Fibroblast of gingiva (primary cell): ENCODE measurements at places on chromosomes 11 and 22.
A peak's percentile ranks its signal among the peaks of the same experiment; 100 is the strongest.

DNA sequence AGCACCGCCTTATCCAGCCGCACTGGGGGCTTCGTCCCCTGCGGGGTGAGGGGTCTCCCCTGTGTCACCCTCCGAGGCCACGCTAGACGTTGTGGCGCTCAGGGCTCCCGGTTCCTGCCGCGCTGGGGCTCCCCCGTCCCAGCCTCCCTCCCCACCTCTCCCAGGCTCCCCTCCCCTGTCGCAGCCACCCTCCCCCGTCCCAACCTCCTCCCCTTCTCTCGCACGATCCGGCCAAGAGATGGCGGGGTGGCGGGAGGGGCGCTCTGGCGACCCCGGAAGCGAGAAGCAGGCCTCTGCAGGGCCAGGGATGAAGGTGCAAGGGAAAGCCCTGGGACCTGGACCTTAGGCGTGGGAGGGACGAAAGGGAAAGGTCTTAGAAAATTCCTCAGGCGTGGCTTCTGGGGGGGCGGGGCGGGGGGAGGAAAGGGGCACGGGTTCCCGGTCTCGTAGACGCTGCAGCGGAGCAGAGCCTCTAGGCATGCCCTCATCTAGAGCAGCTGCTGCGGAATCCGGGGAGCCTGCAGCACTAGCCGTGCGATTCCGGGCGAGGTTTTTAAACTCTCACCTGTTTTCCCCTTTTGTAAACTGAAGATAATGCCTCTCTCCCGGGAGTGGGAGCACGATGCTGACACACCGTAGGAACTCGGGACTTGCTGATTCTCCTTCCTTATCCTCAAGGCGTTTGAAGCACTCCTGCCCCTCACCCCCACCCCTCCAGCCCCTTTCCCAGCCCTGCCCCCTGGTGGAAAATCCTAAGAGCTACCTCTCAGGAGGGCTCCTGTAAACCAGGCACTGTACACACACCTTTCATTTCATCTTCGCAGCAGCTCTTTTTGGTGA, 14.4 kb downstream of the KCNJ5 start:
- DNase-seq: peak; percentile 3

GRCh38 chr11:69364921-69365320, 71.0 kb downstream of the MYEOV start:
- DNase-seq: peak; percentile 33

DNA sequence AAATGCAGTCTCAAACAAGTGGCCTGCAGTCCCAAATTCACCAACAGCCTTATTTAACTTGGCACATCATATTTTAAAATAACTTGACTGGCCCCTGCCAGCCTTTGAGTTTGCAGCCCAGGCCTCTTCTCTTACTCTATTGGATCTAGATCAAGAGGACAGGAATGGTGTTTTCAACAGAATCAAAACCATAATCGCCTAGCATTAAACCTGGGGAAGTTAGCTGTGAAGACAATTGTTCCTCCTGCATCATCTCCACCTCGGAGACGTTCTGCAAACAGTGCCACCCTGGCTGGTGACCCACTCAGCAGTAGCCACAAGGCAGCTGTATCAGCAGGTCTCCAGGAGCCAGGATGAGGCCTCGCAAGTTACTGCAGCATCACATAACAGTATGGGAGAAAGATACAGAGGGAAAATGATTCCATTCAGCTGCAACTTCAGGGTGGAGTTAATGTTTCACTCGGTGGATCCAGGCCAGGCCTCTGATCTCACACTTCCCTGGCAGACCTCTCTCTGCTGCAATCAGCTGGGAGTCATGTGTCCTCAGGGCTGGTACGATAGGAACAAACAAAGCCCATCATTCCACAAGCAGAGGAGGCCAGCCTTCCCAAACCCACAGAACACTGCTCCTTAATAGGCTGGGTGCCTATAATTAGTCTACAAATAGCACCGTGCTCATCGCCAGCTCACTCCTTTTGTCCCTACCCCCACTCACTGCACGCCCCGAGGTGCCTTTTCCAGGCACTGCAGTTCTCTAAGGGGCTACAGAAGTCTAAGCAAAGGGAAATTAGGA, 18.6 kb upstream of the SCN2B start:
- DNase-seq: peak; percentile 68

- DNase-seq: no peak
Measured at GRCh38 chr11:82883853-82884252, 16.4 kb downstream of the PRCP start.

DNA sequence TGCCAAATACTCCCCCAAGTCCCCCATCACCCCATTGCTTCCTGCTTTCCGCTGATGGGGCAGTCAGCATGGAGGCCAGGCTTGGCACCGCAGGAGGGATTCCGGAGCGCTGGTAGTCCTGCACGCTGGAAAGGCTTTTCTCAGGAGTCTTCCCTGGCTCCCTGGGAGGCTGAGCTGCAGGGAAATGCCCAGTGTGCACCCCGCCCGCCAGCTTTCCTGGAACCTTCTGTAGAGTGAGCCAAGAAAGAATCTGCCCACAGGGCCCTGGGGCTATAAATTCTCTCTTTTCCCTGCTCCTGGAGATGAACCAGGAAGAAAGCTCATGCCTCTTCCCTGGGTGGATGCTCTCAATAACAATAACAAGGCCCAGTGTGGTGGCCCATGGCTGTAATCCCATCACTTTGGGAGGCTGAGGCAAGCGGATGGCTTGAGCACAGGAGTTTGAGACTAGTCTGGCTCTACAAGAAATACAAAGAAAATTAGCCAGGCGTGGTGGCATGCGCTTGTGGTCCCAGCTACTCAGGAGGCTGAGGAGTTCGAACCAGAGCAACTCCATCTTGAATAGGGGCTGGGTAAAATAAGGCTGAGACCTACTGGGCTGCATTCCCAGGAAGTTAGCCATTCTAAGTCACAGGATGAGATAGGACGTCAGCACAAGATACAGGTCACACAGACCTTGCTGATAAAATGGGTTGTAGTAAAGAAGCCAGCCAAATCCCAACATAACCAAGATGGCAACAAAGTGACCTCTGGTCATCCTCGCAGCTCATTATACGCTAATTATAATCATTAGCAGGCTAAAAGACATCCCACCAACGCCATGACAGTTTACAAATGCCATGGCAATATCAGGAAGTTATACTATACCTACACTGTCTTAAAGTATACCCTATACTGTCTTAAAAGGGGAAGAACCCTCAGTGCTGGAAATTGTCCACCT, 46.4 kb upstream of the FTH1 start:
- DNase-seq: peak; percentile 79

DNA sequence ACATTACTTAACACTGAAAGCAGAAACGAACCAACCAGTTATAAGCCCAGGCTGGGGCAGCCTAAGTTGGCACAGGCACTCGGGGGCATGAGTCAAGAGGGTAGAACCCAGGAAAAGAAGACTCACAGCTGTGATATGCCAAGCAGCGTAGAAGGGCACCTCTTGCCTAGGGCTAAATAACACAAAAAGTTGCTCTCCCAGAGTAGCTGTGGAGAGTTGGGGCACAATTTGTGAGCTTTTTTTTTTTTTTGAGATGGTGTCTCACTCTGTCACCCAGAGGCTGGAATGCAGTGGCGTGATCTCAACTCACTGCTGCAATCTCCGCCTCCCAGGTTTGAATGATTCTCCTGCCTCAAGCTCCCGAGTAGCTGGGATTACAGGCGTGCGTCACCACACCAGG, 8.8 kb downstream of the CLMP start:
- peak; percentile 51 for DNase-seq

- peak; percentile 60 for DNase-seq
Measured at GRCh38 chr11:33829430-33830141, 55.3 kb upstream of the FBXO3 start.

DNA sequence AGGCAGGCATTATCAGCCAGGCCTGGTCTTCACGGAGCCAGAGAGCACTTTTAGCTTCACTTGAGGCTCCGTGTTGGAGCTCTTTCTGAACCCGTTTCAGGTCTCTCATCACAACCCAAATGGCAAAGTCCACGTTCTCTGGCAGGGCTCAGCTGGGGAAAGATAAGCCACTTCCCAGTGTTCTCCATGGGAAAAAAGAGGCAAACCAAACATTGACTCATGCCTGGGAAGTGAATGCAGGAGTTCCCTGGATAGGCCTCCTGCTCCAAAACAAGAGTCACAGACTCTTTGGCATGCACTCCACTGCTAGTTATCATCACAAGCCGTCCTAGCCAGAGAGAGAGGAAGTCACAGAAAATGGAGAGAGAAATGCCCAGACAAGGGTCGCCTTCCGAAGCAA, 11.6 kb downstream of the OPCML start:
- DNase-seq: no peak
